Stimulated activated CD4-positive, alpha-beta T cell treated with anti-CD3 and anti-CD28 coated beads, Interleukin-2, amount 100 ng/mL, for 4 hours (primary cell): ENCODE measurements at places on chromosomes 3 and 15.

GRCh38 chr3:45861043-45861719 lies 19.3 kb upstream of the LZTFL1 start:
- DNase-seq: no peak

GRCh38 chr15:35000511-35000910 lies 12.4 kb upstream of the ZNF770 start:
- DNase-seq: no peak

GRCh38 chr3:140238646-140239314 lies 303.8 kb downstream of the CLSTN2 start:
- no peak for DNase-seq

DNA sequence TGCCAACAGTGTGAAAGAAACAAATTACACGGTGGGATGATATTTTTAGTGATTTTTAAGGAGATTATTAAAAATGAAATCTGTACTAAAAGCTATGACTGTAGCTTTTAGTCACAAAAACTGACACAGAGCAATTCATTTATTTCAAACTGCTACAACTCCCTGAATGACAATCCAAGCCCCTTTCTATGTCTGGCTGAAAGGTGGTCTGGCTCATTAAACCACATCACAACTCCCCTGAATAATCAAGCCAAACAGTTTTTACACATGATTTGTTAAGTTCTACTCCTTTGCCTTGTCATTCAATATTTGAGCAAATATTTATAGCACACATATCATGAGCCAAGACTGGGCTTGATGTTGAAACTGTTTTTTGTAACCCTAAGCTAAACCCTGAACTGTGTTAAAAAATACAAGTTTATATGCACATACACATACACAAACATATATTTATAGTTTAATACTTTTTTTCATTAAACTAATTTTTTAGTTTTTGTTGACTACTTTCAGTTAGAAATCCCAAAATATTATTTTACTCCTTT lies 125.5 kb downstream of the RBMS3 start:
- no peak for DNase-seq

GRCh38 chr3:41101231-41101630 lies 98.1 kb upstream of the CTNNB1 start:
- no peak for DNase-seq

DNA sequence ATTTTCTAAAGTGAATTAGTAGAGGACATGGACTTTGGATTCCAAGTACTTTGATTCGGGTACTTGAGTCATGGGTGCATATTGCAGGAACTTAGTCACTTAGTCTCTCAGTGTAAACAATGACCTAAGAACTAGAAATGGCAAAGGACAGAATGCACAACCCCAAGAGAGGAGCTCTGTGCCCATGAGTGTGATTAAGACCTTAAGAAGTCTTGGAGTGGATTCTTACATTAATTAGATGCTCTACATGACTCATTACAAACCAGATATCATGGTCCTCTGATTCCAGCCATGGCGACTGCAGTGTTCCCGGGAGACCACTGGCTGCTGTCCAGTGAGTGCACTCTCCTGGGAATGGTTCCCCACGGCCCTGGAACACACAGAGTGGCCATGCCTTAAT lies 251.5 kb downstream of the GABRG3 start:
- DNase-seq: no peak

- no peak for DNase-seq
These were observed 9.5 kb downstream of the ACAD11 start for GRCh38 chr3:132650153-132650552.

GRCh38 chr3:13414040-13414729 lies 5.9 kb downstream of the NUP210 start:
- DNase-seq: peak; percentile 45

GRCh38 chr3:143201045-143201444 lies 81.5 kb downstream of the CHST2 start:
- DNase-seq: no peak

DNA sequence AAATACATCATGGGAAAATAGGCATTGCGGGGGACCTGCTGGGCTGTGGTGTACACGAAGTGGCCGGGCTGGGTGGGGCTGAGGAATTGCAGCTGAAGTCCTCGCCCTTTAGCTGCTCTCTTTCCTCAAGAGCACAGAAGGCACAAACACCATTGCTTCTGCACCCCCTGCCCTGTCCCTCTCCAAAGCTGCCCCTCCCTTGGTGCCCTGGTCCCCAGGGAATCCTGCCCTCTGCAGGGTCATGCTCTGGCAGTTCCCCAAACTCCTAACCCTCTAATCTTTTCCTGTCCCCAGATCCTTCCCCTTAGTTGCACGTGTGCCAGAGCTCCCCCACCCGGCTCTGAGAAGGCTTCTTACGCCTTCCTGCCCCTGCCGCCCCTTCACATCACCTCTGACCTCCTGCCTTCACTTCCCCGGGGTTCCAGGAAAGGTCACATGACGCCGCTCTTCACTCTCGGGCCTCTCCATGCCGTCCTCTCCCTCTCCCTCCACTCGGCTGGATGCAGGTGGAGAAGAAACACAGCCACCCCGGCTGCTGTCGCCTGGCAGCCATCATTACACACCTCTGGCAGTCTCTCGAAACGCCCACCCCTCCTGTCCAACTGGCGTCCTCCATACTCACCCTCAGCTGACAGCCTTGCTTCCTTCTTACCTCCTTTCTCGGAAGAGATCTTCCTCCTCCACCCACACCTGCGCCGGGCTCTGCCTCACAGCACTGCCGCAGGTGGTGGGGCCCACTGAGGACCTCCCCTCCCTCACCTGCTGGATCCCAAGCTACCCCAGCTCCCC lies 6.9 kb upstream of the PCSK6 start:
- DNase-seq: no peak

- peak; percentile 69 for DNase-seq
These were observed at the start of gene BCL2A1 for GRCh38 chr15:79970624-79971434. TSS of gene BCL2A1 (minus strand) at chr15:79971196. CDS start at chr15:79971119, 77 bp downstream.

- DNase-seq: no peak
These were observed 57.2 kb downstream of the ATP1B3 start for GRCh38 chr3:141933421-141934300.

DNA sequence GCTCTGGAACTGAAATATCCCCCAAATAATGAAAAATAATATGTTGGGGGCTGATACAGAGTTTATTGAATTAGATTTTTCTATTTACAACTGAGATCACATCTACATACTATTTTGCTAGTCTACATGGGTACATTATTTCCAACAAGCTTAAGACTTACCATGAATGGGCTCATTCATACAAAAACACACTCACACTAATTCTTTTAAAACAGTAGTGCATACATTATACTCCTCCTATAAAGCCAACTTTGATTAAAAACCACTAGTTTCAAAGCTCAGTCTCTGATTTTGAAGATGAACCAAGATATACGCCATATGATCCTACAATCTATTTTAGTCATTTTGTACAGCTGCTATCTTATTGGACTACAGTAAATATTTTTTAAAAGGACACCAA lies 24.9 kb downstream of the TSPAN3 start:
- no peak for DNase-seq

- DNase-seq: no peak
These were observed 94.7 kb upstream of the TUSC7 start for GRCh38 chr3:116614795-116615362.

DNA sequence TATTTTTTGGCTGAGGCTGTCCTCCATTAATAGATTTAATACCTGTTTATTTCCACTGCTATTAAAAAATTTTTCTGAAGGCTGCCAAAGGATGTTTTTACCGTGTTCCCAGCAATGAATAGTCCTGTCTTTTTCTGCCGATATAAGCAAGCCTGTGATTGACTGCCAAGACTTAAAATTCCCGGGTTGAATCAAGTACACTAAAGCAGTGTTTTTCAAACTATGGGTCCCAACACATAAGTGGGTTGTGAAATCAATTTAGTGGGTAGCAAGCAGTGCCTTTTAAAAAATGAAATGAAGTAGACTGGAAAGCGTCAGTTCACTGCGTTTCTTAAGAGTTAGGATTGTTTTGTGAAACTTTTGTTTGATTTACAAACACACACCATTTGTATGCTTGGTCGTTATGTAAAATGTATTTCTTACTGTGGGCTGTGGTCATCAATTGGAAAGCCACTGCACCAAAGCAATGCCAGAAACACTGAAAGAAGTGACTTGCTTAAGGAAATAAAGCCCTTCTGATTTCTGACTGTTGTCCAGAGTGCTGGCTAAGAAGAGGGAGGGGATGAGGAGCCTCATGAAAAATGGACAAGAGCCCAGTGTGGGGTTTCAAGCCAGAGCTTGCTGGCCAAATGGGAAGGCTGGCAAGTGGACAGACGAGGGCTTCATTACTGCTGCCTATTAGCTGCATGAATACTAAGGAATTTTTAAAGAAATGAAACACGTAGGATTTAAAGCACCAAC lies 206.0 kb downstream of the THRB start:
- DNase-seq: no peak

DNA sequence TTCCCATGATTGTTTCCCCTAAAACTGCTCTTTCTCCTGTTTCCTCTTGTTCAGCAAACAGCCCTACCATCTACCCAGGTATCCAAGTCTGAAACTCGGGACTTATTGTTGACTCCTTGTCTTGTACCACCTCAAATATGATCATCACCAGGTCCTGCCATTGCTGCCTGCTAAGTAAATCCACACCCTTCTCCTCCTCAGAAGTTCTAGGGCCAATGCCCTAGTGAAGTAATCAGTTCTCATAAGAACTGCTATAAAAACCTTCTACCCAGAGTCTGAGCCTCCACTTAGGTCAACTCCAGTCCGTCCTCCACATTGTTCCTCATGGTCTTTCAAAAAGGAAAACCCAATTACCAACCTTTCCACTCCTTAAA lies 77.0 kb upstream of the IL12A start:
- no peak for DNase-seq

GRCh38 chr3:172089250-172089649 lies 49.9 kb downstream of the FNDC3B start:
- no peak for DNase-seq

GRCh38 chr3:64645243-64645642 lies 42.6 kb downstream of the ADAMTS9 start:
- no peak for DNase-seq

DNA sequence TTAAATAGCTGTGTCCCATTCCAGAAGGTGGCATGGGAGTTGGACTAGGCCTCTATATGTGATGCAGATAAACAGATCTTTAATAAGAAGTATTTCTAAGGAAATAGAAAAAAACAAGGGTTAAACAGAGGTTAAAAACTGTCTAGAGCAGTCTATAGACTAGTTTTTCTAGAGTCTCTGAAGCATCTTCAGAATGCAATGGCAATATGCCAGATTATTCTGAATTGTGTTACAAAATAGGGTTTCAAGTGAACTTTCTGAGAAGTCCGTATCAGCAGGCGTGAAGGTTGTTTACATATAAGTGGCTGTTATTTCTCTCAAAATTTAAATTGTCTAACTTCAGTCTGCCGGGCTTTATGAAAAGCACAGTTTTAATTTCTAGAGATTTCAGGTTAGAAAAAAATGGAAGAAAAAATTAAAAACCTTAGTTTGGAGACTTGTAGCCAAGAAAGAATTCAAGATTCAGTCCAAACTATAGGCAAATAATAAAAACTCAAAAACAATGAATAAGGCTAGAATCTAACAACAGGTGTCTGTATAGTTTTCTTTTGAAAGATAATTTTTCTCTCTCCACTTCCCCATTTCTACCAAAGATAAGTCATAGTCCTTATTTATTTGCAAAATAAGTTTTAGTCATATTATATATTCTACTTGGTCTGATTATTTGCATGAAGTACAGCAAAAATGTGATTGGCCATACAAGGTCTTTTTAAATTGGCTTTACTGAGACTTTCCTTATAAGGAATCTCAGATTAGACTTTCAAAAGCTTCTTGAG lies 55.2 kb downstream of the OSTN start:
- no peak for DNase-seq

- DNase-seq: peak; percentile 49
These were observed 15.2 kb downstream of the GNAI2 start for GRCh38 chr3:50251220-50251619.

DNA sequence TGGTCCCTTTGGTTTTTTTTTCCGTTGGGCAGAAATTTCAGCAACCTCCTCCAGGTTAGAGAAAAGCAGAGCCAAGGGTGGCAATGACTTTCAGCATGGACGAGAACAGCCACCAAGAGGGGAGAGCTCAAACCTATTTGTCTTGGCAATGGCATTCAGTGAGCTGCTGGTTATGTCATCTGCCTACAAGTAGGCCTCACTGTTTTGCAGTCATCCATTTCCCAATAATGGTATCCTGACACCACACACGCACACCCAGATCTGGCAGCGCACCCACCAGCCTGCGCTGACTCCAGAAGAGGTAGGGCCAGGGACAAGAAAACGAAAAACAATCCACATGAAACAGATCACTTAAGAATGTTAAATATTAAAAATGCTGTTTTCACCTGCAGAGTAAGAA lies 92.3 kb downstream of the MAGI1 start:
- DNase-seq: no peak

DNA sequence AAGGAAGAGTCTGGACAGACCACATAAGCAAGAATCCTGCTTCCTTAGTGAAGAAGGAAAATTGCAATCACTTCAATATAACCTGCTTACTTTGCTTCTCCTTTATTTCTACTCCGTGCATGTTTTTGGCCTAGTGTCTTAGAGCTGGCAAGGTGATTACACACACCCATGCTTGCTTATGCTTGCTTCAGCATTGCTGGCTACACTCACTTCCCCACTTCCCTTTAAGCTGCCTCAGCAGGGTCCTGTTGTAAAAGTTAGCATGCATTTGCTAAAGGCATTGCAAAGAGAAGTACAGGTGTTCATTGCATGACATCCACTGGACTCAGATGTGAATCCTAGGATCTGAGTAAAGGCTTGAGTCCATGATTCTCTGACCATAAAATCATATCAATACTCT lies 47.5 kb upstream of the STT3B start:
- DNase-seq: no peak

GRCh38 chr3:36635731-36636130 lies 128.6 kb downstream of the DCLK3 start:
- no peak for DNase-seq

GRCh38 chr15:36803773-36804172 lies 224.3 kb downstream of the CDIN1 start:
- DNase-seq: no peak
